ENCODE measurements at places on chromosomes 13 and 19.

GRCh38 chr13:23505007-23505406, 65.2 kb upstream of the TNFRSF19 start:
- DNase-seq: no peak

GRCh38 chr13:43579321-43579720, 207.5 kb downstream of the ENOX1 start:
- no peak for DNase-seq

- no peak for DNase-seq
Observed at GRCh38 chr19:17835182-17836006, 12.4 kb downstream of the JAK3 start.

- no peak for DNase-seq
Observed at GRCh38 chr13:50069261-50069660, 54.0 kb downstream of the KCNRG start.

DNA sequence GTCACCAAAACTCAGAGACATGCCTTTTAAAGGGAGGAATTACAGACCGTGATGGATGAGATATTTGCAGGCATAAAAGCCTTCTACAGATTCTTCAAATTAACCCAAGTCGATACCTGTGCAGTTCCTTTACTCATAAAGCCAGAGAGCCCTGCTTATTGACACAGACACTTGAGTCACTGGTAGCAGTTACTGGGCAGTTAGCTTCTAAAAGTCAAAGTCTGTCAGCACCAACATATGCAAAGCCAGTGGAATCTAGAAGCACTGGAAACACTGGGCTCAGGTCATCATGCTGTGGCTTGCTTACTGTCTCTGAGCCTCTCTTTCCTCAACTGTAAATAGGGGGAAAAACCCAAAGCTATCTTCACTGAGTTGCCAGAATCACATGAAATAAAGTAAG, 25.7 kb upstream of the LRCH1 start:
- no peak for DNase-seq

- no peak for DNase-seq
Observed at GRCh38 chr13:61415058-61415721, 459 bp downstream of the PCDH20 start.

- no peak for DNase-seq
Observed at GRCh38 chr13:97139691-97140090, 82.4 kb upstream of the MBNL2 start.

GRCh38 chr13:94712812-94713560, 641 bp upstream of the SOX21 start:
- no peak for DNase-seq

GRCh38 chr13:76696370-76696769, 189.8 kb downstream of the KCTD12 start:
- no peak for DNase-seq

- DNase-seq: no peak
Observed at GRCh38 chr13:31101472-31102170, 60.1 kb downstream of the HSPH1 start.

DNA sequence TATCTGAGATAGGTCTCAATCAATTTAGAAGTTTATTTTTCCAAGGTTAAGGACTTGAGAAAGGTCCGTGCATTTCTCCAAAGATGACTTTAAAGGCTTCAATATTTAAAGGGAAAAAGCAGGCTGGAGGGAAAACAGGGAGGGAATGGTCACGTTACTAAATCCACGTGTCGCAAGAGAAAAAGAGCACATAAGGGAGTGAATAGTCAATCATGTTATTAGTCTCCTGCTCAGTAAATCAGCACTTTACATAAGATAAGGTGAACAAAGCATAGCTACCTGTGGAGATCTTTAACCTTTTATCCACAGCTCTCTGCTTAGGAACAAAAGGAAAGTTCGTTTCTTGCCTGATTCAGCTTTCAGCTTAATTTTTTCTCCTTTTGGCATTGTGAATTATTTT, 31.3 kb upstream of the LSM14A start:
- no peak for DNase-seq

DNA sequence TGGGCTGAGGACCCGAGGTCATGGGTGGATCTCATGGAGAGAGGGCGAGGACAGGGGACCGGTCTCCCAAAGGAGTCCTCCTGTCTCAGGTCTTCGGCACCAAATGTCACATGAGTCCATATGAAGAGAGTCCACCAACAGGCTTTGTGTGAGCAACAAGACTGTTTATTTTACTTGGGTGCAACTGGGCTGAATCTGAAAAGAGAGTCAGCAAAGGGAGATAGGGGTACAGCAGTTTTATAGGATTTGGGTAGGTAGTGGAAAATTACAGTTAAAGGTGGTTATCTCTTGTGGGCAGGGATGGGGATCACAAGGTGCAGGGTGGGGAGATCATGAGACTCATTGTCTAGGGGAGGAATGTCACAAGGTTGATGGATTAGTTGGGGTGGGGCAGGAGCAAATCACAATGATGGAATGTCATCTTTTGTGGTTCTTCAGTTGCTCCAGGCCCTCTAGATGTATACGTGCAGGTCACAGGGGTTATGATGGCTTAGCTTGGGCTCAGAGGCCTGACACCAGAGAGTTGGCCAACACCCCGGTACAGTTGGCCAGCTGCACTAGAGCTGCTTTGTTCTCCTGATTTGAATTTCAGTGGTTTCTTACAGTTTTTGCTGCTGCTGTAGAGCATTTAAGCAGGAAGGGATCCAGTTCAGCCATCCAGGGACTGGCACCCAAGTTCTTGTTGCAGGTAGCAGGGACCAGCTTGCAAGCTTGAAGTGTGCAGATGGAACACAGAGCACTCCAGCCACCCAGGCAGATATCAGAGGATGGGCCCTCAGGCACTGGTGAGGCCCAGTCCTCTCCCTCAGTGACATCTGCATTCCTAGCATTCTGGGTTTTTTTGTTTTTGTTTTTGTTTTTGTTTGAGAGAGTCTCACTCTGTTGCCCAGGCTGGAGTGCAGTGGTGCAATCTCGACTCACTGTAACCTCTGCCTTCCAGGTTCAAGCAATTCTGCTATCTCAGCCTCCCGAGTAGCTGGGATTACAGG, 26.4 kb upstream of the IGFL1 start:
- no peak for DNase-seq

DNA sequence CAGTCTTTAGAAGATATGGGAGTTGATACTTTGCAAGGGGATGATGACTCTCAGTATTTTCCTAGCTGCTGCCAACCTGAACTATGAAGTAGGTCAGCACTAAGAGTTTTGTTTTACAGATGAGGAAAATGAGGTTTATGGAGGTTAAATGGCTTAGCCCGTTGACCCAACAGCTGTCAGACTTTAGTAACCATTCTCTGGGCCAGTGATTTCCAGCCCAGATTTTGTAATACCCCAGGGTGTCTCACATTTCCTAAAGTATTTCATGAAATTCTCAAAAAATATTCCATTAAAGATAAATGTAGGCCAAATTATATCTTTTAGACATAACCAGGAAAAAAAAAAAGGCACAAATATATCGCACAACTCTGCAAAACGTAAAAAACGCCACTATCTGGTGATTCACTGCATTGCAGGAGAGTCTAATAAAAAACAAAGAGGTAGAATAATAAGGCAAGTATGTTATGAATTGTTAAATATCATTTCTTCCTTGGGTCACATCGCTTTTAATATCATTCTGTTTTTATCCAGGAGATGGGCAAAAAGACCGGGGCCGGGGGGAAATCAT, 112.5 kb downstream of the DACH1 start:
- no peak for DNase-seq
